ENCODE measurements at places on chromosomes 7 and 10. TPM values are rescaled to one million over a fixed set of nuclear protein-coding genes. Genes with fewer than 3 reads are reported as not detected.

GRCh38 chr7:82629583-82629982 lies 186.0 kb upstream of the CACNA2D1 start:
- DNase-seq: no peak

- no peak for DNase-seq
Observed at GRCh38 chr10:82737549-82737948, 862.6 kb downstream of the NRG3 start.

DNA sequence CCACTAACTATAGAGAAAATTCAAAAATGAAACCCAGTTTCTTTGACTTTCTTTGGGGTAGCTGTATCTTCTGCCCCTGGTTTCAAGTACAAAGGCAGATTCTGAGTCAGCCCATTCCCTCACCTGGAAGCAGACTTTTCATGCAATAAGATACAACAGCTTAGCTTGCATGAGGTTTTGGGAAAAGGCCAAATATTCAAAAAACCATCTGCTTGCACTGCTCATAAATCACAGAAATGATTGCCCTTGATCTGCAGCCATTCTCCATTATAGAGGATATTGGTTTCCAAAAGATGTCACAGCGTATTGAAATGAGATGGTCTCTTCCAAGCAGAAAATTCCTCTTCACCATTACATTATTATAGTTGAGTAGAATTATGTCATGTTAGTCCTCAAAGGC lies 354.0 kb downstream of the PHF14 start:
- DNase-seq: no peak

GRCh38 chr7:123754271-123754871 lies 5.6 kb upstream of the WASL start:
- no peak for DNase-seq

GRCh38 chr10:94846204-94846603 lies 83.7 kb downstream of the CYP2C19 start:
- DNase-seq: no peak

The CHPF2 gene
- total RNA-seq: 52.3 TPM

The SSC4D gene
- 0.40 TPM for total RNA-seq

The RAPGEF5 gene
- total RNA-seq: 53.4 TPM

DNA sequence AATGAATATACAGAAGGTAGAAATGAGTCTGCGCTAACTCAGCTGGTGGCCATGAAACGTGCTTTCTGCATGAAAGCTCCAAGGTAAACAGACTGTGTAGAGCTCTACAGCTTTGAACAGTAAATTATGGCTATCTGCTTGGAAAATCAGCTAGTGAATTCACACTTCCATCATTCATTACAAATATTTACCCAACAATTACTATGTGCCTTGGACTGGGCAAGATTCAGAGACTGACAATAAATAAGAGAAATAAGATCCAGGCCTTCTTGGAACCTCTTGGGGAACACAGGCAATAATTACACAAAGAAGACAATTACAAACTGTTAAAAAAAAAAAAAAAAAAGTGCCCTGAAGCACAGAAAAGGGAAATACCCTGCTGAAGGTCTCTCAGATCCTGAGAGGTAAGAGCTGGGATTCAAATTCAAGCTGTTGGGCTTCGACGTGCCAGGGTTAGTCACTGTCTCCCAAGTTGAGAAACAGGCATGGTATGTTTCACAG lies 15.8 kb downstream of the TSPAN12 start:
- no peak for DNase-seq

DNA sequence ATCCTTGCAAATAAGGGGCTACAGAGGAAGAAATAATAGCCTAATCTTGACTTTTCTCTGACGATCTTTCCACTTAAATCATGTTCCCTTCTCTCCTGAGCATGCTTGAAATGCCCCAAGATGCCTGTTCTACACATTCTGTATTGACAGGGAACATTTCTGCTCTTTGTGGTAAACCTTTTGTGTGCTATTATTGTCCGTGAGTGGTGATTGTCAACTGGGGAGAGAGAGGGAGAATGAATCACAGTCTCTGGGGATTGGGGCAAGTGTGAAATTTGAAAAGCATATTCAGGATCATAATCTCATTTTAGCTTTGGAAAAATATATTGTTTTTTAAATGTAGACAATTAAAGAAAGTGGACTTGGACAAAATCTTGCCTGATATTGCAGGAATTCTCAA lies 20.6 kb downstream of the UBTD1 start:
- no peak for DNase-seq

The SNX10 gene
- total RNA-seq: 5.4 TPM

DNA sequence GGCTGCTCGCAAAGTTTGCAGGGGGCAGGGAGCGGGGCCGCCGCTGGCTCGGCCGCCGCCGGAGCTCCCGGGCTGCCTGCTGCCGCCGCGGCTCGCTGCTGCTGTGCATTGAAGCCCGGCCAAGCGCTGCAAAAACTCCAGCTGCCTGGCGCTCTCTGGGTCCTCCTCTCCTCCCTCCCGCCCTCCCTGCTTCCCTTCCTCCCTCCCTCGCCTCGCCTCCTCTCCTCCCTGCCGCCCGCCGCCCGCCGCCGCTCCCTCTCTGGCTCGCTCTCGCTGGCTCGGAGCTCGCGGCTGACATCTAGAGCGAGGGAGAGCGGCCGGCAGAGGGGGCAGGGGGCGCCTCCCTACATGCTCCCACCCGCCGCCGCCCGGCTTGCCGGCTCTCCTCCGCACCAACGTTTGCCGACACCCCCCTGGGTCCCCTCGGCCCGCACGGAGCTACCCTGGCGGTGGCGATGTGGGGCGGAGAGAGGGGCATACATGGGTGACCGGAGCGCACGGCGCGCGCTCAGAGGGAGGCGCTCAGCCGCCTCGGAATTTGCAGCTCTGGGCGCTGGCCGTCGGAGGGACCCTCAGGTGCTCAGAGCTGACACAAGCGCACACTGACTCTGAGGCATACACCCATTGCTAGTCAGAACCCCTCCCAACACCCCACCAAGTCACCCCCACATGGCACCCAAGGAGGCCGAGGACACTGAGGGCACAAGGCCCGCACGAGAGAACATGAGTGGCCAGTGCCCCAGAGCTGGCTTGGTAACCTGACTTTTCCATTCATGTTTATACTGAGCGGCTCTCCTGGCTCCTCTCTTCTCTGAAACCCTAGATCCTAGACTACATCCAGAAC lies 1.2 kb upstream of the PLXNA4 start:
- peak; percentile 67 for DNase-seq

GRCh38 chr10:5894873-5895272 lies 4.8 kb downstream of the FBH1 start:
- no peak for DNase-seq

DNA sequence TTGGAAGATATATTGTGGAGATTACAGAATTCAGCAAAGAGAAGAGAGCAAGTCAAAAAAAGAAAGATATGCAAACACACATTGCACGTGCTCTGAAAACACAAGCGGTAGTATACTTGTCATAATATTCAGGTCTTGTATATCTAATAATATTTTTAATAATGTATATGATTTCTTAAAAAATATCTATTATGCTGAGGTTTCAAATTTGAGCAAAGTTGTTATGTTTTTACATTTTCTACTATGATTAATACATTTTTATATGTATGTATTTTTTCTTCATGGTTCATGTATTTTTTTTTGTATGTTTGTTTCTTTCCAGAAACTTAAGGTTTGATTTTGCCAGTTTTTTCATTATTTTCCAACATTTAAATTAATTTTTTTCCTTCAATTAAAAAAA lies 752.4 kb upstream of the VSTM2A start:
- no peak for DNase-seq

- no peak for DNase-seq
Observed at GRCh38 chr7:16431646-16432424, 10.5 kb upstream of the CRPPA start.

DNA sequence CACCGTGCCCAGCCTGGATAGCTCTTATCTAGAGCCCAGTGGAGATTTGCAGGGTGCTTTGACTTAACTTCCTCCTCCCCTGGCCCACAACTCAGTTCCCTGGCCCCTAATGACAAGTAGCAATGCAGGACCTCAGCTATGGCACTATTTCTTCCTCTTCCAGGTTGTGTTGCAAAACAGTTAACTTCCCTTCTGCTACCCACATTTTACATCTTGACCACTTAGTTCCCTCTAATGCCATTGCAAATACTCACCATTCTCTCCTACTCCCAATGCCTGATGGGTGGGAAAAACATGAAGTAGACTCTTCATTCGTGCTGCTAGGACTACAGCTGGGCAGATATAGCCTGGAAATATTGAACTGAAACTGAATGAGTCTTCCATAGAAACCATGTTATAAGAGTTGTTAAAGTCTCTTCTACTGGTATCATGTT lies 39.1 kb upstream of the FGL2 start:
- DNase-seq: no peak

The ITGB8 gene
- 66.5 TPM for total RNA-seq

DNA sequence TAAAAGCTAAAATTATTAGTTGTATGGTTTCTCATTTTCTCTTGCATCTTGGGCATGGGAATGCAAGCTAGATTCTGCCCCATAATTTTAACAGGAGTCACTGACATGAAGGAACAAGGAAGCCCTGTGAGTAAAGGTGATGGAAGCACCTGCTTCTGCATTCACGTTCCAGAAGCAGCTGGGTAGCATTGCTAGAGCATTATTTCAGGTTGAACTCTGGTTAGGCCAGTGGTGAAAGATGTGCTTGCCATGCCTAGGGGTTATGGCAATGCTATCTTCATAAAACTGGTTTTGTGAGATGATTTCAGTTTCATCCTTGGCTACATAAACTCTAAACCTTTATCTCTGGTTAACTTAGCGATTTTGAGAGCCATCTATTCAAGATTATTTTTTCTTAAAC lies 151.4 kb downstream of the TFEC start:
- DNase-seq: no peak
